CD4-positive, alpha-beta T cell treated with Interleukin-15 for 4 hours (primary cell): ENCODE measurements at places on chromosomes 7 and 10.

- DNase-seq = no peak
Observed at GRCh38 chr10:117165538-117166417, 27.7 kb upstream of the VAX1 start.

- no peak for DNase-seq
Observed at GRCh38 chr10:92268748-92269147, 22.1 kb downstream of the CPEB3 start.

DNA sequence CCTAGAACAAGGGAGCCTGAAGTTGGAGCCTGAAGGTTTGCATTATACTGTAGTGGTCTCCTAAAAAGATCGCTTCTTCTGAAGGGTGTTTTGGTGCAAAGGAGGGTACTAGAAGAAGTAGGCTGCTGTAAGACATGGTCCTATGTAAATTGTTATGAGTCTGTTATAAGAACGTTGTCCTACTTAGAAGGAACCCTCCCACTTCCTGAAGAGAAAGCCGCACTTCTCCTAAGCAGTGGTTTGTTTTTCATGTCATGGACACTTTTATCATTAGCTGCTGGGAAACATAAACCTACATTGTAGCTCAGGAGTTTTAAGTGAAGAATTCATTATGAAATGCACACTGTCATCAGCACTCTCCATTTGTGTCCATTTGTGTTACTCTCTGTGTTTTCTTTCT, 129.1 kb upstream of the ITGB1 start:
- DNase-seq = peak; percentile 38

DNA sequence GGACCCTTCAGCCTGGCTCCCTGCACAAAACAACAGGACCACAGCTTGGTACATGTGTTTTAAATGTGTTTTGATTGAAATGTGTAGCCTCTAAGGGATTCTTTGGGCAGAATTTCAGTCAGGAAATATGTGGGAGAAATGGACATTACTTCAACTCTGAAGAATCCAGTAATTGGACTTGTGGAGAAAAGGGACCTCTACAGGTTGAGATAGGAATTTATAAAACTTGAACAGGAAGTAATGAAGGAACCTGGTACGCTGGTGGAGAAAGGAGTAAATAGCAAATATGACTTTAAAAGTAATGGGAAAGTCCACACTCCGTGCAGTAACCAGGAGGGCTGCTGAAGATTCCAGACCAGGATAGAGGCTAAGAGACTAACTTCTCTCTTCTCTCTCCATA, 220.5 kb downstream of the LHFPL3 start:
- DNase-seq = no peak

- DNase-seq = no peak
Observed at GRCh38 chr7:74231232-74231590, 21.4 kb downstream of the LAT2 start.
